ENCODE measurements at places on chromosomes 12 and 14. TPM values are rescaled to one million over a fixed set of nuclear protein-coding genes. Genes with fewer than 3 reads are reported as not detected.

Gene CCDC198
- not detected for polyA plus RNA-seq

Gene POC1B
- polyA plus RNA-seq, result 26.1 TPM

Gene NEUROD4
- polyA plus RNA-seq, result not detected

Gene KRT77
- polyA plus RNA-seq, result not detected

Gene LRRIQ1
- not detected for polyA plus RNA-seq

Gene C12orf75
- 38.5 TPM for polyA plus RNA-seq

Gene MAP4K5
- polyA plus RNA-seq, result 35.4 TPM

Gene SELPLG
- polyA plus RNA-seq, result 37.0 TPM

Gene FAM161B
- 2.4 TPM for polyA plus RNA-seq

Gene IFNG-AS1
- 21.1 TPM for polyA plus RNA-seq

Gene KRT2
- polyA plus RNA-seq, result not detected

Gene SIX4
- polyA plus RNA-seq, result not detected

Gene PRPH
- polyA plus RNA-seq, result not detected

Gene AICDA
- 2.1 TPM for polyA plus RNA-seq

Gene ATL1
- polyA plus RNA-seq, result 4.1 TPM

Gene CLEC4A
- polyA plus RNA-seq, result 6.9 TPM

Gene PMEL
- 1.1 TPM for polyA plus RNA-seq

Data from IgD-negative memory B cell (primary cell).